ENCODE measurements at places on chromosomes 7 and 10.

GRCh38 chr7:150421831-150422230, 28.6 kb upstream of the GIMAP8 start:
- DNase-seq, result no peak

- DNase-seq, result no peak
These were observed 84.1 kb upstream of the PRR15 start for GRCh38 chr7:29479301-29480200.

- no peak for DNase-seq
These were observed 431.2 kb upstream of the IGFBP3 start for GRCh38 chr7:46352004-46352954.

DNA sequence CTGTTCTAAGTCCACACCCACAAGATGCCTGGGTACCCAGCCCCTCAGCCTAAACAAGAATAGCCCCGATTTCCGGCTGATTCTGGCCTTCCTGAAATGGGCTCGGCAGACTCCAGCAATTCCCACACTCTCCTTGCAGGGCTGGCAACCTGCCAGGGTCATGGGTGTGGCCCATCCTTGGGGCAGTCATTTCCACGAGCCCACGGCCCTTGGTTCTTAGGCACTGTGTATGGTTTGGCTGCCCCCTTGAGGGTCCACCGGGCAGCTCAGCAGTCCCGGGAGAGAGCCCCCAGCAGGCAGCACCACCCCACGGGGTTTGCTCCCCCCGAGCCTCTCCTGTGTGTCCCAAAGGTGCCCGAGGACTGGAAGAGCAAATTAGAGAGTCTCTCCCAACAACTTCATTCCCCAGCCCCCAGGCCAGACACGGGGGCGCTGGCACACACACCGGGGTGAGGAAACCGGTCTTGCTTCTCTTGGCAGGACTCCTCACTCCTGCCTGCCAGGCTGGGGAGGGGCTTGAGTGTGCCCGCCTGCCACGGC, 142.2 kb downstream of the EMX2 start:
- no peak for DNase-seq

DNA sequence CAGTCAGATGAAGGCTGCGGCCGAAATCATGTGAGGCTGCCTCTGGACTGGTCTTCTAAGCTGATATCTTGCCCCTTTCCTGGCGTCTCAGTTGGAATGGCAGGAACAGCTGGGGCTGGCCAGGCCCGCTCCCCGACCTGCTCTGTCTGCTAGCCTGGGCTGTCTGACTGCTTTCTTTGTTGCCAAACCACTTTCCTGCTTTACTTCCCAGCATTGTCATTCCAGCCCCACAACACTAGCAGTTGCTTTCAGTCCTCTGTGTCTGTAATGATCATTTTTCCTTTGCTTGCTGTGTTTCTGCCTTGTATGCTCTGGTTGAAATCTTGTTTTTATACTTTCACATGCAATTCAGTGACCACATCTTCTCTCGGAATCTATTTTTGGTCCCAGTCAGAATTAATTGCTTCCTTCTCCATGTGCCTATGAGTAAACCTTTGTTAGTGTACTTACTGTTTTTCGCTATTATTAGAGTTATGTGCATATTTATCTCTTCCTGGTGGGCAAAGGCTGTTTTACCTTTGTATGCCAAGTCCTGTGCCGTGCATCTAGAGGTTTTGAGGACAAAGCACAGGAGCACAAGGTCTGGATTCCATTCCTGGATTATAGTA, 21.6 kb downstream of the PRPF18 start:
- DNase-seq, result no peak

- peak; percentile 72 for DNase-seq
These were observed 33.8 kb upstream of the ZFAND2A start for GRCh38 chr7:1193593-1194424.

Measured in NCI-H2107 (cell line).